Vein endothelial cell (primary cell): ENCODE measurements at places on chromosomes 7 and 10. TPM values are rescaled to one million over a fixed set of nuclear protein-coding genes. Genes with fewer than 3 reads are reported as not detected.

Gene CCDC172
- not detected in 2 replicates for total RNA-seq

Gene CCSER2
- total RNA-seq, result 33.3 and 45.9 TPM in 2 replicates

Gene TMEM213
- total RNA-seq, result not detected in 2 replicates

Gene VWC2
- total RNA-seq, result not detected in 2 replicates

Gene PRPF18
- 25.8 and 31.8 TPM in 2 replicates for total RNA-seq

Gene FAM221A
- total RNA-seq, result 2.6 and 5.6 TPM in 2 replicates

Gene ABCB4
- not detected in 2 replicates for total RNA-seq

Gene NDUFB2
- 97.0 and 173 TPM in 2 replicates for total RNA-seq

Gene GOLGA7B
- total RNA-seq, result not detected in 2 replicates

Gene LRRC18
- not detected in 2 replicates for total RNA-seq

Gene AGBL3
- 1.6 and 1.9 TPM in 2 replicates for total RNA-seq

Gene TACR2
- 0.10 and 0.65 TPM in 2 replicates for total RNA-seq

Gene CARD11
- 3.5 and 20.3 TPM in 2 replicates for total RNA-seq

Gene PITRM1
- total RNA-seq, result 101 and 117 TPM in 2 replicates

Gene CREB5
- total RNA-seq, result 5.1 and 5.9 TPM in 2 replicates
